CD4-positive, alpha-beta T cell treated with Interleukin-10 for 1 hour (primary cell): ENCODE measurements at places on chromosomes 3 and 15.
A peak's percentile ranks its signal among the peaks of the same experiment; 100 is the strongest.

GRCh38 chr3:136982033-136982432, 24.2 kb downstream of the IL20RB start:
- DNase-seq: no peak

DNA sequence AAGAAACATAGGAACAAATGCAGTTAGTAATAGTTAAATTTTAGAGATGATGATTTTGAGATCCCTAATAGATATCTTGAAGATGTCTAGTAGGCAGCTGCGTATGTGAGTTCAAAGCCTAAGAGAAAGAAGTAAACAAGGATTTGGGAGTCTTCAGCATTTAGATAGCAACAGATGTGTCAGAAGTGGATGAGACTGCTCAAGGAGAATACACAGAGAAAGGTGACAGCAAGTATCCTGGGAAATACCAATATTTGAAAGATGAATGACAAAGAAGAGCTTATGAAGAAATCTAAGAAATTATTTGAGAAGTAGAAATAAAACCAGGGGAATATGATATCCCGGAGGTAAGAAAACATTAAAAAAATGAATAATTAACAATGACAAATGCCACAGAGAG, 130.9 kb downstream of the PCCB start:
- no peak for DNase-seq

- no peak for DNase-seq
Observed at GRCh38 chr3:71893702-71894479, 108.9 kb upstream of the PROK2 start.

DNA sequence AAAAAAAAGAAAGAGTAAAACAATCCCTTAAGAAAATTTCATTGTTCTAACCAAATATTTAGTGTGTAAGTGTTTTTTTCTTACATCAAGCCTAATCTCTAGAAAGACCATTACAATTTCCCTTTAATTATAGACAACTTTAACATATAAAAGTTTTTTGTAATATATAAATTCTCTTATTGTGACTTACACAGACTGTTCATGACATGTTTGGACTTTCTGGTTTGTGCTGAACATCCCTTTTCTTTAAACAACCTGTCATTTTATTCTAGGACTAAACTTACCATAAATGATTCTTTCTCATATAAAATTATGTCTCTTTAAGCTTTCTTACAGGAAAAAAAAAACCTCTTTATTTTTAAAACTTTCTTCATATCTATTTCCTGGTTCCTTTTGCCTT, 13.0 kb upstream of the BTLA start:
- no peak for DNase-seq

GRCh38 chr3:171429635-171430034, 30.6 kb downstream of the TNIK start:
- no peak for DNase-seq

DNA sequence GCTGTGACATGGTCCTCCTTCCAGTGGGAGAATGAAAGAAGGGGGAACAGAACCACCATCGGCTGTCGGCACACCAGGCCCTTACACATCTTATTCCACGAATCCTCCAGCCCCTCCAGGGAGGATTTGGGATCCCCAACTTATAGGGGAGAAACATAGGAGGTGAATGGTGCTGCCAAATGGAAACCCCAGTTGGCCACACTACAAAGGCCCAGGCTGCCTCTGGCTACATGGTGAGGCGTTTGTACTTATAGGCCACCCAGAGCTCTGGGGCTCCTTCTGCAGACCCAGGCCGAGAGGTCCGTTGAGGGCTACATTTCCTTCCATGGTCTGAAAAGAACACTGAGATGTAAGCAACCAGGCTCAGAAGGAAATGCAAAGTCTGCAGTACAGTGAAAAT, 12.0 kb downstream of the AMOTL2 start:
- no peak for DNase-seq

DNA sequence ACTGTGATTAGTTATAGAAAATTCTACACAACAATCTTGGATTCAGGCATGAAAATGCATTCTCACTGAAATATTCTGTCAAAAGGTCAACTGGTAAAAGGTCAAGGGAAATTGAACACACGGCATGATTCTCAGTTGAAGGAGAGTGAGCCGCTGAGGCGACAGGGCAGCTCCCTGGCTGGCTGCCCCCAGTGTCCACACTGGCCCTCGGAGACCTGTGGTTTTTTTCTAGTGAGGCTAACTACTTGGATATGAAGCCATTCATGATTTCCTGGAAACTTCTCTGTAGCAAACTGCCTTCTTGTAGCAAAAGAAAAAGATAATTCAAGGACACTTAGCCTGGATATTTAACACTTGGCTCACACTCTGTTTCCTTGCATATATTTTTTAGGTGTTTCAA, 37.2 kb downstream of the AADACL2 start:
- no peak for DNase-seq

DNA sequence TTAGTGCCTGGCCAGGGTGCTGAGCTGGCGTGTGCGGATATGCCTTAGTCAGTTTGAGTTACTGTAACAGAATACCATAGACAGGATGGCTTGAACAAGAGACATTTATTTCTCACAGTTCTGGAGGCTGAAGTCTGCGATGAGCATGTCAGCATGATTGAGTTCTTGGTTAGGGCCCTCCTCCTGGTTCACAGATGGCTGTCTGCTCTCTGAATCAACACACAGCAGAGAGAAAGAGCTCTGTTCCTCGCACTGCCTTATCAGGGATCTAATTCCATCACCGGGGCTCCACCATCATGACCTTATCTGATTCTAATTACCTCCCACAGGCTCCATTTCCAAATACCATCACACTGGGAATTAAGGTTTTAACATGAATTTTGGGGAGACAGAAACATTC, 386.6 kb upstream of the DPH6 start:
- no peak for DNase-seq

DNA sequence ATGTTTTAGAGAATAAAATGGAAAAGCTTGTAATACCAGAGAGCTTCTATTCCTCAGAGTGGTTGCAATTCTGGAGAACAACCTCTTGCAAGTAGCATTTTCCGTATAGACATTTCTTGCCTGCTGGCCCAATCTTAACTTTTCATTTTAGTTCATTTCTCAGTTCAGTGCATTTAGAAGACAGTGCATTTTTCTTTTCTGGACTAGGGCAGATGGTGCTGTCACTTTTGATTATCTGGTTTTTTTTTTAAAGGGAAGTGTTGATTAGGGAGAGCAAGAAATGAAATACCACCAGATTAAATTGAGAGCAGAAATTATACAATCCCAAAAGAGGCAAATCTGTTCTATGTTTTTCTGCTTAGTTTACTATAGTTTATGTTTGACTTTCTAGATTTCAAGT, 172.7 kb downstream of the GHSR start:
- no peak for DNase-seq

DNA sequence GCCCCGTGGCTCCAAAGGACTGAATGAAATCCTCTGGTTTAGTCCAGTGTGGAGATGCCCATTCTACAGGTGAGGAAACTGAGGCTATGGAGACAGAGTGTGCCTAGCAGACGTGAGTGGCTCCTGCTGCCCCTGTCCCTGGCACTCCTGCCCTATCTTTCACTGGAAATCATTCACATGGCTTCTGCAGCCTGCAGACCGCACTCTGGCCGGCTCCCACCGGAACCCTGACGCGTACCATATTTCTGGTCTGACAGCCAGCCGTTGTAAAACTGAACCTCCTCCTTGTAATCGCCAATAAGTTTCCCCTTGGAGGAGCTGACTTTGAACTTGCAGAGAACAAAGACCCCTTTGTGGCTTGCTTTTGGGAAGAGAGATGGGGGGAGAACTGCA, 136.5 kb downstream of the CHSY1 start:
- DNase-seq: no peak

- no peak for DNase-seq
Observed at GRCh38 chr15:92034227-92034626, 180.7 kb downstream of the SLCO3A1 start.

- no peak for DNase-seq
Observed at GRCh38 chr3:65030847-65031463, 343.2 kb upstream of the ADAMTS9 start.

GRCh38 chr3:195356151-195357086, 85.5 kb upstream of the XXYLT1 start:
- no peak for DNase-seq

DNA sequence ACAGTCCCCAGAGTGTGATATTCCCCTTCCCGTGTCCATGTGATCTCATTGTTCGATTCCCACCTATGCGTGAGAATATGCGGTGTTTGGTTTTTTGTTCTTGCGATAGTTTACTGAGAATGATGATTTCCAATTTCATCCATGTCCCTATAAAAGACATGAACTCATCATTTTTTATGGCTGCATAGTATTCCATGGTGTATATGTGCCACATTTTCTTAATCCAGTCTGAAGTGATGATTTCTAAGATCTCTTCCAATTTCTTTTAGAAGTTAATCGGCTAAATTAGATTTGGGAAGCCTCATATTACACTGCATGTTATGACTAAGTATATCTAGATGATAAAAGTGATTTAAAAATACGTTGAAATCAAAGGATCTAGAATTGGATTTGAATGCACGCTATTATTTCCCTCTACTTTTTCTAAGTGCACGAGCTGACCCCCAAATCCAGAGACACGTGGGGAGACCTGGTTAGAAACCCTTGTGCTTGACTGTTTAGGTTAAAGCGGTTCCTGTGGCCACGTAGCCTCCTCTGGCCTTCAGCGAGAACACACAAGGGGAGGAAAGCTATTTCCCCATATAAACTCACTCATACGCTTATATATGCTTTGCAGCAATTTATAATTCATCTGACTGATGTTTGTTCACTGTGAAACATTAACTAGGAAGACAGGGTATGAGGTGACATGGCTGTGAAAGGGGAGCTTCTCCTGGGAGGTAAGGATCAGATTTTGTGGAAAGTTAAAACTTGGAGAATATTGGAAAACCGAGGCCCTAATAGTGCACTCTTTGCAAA, 243.8 kb downstream of the PDZRN3 start:
- no peak for DNase-seq

- DNase-seq: peak; percentile 14
Observed at GRCh38 chr3:11845651-11846050, 1.0 kb downstream of the TAMM41 start.

GRCh38 chr15:39433376-39433775, 147.5 kb upstream of the THBS1 start:
- no peak for DNase-seq

DNA sequence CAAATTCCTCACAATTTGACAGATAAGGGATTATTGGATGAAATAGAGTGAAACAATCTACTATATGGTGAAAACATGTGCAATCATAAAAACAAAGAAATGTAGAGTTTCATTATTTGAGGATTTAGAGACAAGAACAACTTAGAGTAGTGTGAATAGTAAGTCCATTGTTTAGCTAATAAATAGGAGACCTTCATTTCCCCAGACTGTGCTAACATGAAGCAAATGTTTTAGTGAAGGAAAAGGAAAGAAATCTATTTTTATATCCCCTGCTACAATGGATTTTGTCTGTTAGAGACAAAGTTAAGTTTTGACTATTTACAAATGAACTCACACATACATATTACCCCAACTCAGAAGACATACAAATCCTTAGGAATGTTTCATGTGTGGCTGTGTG, 77.8 kb downstream of the EFL1 start:
- DNase-seq: no peak

- peak; percentile 70 for DNase-seq
Observed at GRCh38 chr15:39426552-39427532, 154.0 kb upstream of the THBS1 start.

GRCh38 chr3:72446218-72447058, 401.8 kb downstream of the SHQ1 start:
- DNase-seq: peak; percentile 36

DNA sequence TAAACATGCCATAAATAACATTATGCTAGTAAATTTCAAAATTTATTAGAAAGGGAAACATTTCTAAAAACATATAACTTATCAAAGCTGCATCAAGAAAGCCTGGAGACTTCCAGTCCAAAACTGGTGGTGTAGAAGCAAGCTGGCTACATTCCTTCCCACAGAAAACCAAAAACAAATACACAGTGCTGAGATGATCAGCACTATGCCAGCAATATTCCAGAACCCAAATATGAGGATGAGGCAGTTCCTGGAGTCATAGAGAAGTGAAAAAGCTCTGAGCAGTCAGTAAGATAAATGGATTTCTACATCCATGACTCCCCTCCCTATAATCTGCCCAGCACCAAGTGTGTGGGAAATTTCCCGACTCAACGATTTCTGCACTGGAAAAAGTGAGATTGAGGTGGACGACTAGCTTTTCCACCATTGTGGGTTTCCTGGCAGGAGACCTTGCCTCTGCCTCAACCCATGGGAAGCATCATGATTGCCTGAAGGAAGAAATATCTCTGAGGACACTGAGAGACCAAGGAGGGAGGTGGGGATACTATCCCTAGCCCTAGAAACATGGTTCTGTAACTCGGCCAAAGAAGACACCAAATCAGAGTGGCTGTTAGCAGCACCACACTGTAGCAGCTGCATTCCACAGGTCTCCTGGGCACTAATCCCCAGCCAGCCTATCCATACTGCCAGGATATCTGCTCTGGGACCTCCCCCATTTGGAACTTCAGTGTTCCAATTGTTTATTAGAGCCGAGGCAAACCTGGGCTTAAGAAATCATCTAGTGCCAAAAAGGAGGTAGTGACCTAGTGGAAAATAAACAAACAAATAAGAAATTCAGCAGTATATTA, 11.8 kb upstream of the CLN6 start:
- DNase-seq: no peak

GRCh38 chr3:159724627-159725026, 264.0 kb upstream of the IL12A start:
- DNase-seq: no peak
